ENCODE measurements at places on chromosomes 2 and 18.

DNA sequence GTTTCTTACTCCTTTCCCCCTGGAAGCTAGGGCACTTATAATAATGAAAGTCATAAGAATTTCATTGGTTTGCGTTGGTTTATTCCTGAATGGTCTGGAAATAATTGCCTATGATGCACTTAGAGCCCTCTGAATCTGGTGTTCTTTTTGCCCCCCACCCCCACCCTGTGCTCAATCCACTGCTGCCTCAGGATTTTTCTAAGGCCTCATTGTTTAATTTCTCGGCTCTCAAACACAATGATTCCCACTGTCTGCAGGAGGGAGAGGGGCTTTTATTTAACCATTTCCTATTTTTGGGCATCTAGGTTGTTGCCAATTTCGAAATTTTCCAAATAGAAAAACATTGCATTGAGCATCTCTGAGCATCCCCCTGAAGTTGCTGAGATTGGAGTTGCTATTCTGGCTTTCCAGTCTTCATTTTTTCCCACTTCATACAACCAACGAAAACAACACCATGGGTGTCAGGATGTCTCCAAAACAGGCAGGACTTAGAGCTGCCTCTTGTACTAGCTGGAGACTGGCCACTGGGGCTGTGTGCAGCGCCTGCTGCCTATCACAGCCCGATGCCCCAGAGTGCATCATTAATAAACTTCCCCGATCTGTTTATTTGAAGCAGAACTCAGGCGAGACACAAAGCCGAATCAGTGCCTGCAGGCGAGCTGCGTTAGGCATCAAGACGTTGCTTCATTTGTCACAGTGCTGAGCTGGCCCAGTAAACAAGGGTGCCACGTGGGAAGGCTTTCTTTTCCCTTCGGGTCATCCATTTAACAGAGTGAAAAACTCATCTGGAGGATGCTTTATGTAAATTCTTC, 1.8 kb upstream of the PCARE start:
- H3K4me3 ChIP-seq: no peak overlapping the region
- H3K27me3 ChIP-seq: no peaks in the 10 kb centered on the region
- H3K27ac ChIP-seq: no peak overlapping the region

- H3K27me3 ChIP-seq: peaks cover 5% of the 10 kb centered on the region
- no peaks in the 10 kb centered on the region for H3K36me3 ChIP-seq
- H3K4me1 ChIP-seq: no peaks in the 10 kb centered on the region
Observed at GRCh38 chr2:127621981-127622431, 23.9 kb upstream of the GPR17 start.

- H3K4me3 ChIP-seq: no peak overlapping the region
- no peaks in the 10 kb centered on the region for H3K27me3 ChIP-seq
- H3K36me3 ChIP-seq: peaks cover 52% of the 10 kb centered on the region
- no peaks in the 10 kb centered on the region for H3K4me1 ChIP-seq
- DNase-seq: peak; percentile 86
Observed at GRCh38 chr2:27683390-27684071, 19.8 kb downstream of the SLC4A1AP start.

DNA sequence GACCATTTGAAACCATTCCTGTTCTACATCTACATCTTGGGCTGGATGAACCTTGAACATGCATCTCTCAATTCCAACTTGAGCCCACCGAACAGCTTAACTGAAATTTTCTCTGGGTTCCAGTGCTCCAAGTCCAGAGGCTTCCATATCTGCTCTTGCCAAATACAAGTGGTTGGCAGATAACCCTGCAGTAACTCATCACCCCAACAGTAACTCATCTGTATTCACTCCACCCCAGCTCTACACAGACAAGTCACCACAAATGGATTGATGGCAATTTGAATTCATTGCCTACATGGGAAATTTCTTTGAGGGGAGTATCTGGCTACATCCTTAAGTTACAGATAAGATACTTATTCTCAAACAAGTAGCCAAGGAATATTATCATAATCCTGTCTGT, 502.4 kb upstream of the TNP1 start:
- H3K36me3 ChIP-seq: no peaks in the 10 kb centered on the region
- H3K27ac ChIP-seq: no peak overlapping the region
- DNase-seq: no peak

DNA sequence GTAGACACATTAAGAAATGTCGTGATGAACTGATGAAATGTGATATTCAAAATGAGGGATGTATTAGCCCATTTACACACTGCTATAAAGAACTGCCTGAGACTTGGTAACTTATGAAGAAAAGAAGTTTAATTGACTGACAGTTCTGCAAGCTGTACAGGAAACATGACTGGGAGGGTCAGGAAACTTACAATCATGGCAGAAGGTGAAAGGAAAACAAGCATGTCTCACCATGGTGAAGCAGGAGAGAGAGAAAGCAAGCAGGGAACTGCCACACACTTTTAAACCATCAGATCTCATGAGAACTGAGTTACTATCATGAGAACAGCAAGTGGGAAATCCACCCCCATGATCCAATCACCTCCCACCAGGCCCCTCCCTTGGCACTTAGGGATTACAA, 1010.8 kb upstream of the CELF4 start:
- no peaks in the 10 kb centered on the region for H3K36me3 ChIP-seq
- H3K4me3 ChIP-seq: no peak overlapping the region
- H3K27ac ChIP-seq: no peak overlapping the region
- no peak for DNase-seq
- no peaks in the 10 kb centered on the region for H3K4me1 ChIP-seq
- no peaks in the 10 kb centered on the region for H3K27me3 ChIP-seq

GRCh38 chr2:26610504-26611335, 30.4 kb downstream of the CIB4 start:
- no peak overlapping the region for H3K27ac ChIP-seq
- no peak overlapping the region for H3K4me3 ChIP-seq
- no peak for DNase-seq
- H3K4me1 ChIP-seq: peaks cover 30% of the 10 kb centered on the region
- peaks cover 11% of the 10 kb centered on the region for H3K27me3 ChIP-seq
- H3K36me3 ChIP-seq: no peaks in the 10 kb centered on the region

All from muscle of leg (tissue), 16 donors.